ENCODE measurements at places on chromosomes 12 and 14. TPM values are rescaled to one million over a fixed set of nuclear protein-coding genes. Genes with fewer than 3 reads are reported as not detected.

Gene TECPR2
- polyA plus RNA-seq = 5.2 TPM

DNA sequence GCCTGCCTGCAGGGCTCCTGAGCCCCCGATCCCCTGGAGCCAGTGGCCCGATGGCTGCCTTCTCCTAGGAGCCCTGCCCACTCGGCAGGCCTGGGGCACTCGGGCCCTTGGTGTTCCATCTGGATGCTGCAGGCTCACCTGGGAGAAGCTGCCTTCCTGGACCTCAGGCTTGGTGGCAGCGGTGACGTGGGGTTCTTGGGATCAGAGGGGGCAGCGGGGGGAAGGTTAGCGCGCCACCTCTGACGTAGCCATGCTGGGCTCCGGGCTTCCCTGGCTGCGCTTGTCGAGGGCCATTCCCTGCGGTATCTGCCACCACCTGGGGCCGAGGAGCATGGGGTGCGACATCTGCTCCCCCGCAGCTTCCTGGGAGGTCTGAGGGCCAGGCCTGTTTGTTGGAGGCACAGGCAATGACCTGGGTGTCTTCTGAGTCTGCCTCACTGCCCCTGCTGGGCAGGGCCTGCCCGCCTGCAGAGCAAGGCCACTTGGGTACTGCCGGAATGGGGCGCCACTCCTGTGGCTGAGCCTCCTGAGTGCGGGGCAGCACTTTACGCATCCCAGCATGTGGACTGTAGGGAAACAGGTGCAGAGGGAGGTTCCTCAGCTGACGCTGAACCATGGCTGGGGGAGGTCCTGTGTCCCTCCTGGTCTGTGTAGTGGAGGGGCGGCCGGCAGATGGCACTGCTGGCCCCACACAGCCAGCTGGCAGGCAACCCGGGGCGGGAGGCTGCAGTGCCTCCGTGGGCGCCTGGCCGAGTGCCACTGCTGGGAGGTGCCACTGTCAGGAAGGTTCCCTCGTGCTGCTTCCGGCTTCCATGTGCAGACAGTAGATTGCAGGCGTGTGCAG is 20.3 kb downstream of the MTA1 start:
- no peak for DNase-seq

Gene HELB
- polyA plus RNA-seq = 29.6 TPM

DNA sequence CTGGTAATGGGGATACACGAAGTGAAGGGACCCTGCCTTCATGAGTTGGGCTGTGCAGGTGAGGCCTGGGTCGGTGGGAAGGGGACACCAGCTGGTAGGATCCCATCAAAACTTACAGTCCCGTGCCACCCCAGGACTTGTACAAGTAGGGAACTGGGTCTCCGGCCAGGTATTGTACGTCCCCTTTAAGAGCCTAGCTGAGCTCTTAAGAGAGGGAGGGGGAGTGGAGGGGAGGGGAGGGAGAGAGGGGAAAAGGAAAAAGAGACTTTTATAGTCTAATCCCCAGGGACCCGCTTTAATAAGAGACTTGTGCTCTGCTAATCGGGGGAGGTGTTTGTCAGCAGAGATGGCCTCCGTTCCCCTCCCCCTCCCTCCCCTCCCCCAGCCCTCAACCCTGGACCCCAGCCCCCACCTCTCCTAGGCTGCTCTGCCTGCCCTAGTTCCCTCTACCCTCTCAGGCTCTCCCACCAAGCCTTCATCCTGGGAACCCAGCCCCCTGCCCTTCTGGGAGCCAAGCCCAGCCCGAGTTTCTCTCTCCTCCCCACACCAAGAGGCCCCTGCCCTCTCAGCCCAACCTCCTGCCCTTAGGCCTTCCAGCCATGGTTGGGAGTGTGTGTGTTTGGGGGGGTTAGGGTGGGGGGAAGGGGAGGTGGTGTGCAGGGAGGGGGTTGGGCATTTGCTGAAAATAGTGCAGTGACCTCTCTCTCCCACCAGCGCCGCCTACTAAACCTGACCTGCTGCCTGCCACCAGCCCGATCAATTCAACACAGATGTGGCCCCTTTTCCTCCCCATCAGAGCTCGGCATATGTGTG is 2.6 kb downstream of the GDF11 start:
- DNase-seq = no peak

Gene ALX1
- not detected for polyA plus RNA-seq

GRCh38 chr12:75782069-75782581 is 249.5 kb downstream of the PHLDA1 start:
- DNase-seq = no peak

DNA sequence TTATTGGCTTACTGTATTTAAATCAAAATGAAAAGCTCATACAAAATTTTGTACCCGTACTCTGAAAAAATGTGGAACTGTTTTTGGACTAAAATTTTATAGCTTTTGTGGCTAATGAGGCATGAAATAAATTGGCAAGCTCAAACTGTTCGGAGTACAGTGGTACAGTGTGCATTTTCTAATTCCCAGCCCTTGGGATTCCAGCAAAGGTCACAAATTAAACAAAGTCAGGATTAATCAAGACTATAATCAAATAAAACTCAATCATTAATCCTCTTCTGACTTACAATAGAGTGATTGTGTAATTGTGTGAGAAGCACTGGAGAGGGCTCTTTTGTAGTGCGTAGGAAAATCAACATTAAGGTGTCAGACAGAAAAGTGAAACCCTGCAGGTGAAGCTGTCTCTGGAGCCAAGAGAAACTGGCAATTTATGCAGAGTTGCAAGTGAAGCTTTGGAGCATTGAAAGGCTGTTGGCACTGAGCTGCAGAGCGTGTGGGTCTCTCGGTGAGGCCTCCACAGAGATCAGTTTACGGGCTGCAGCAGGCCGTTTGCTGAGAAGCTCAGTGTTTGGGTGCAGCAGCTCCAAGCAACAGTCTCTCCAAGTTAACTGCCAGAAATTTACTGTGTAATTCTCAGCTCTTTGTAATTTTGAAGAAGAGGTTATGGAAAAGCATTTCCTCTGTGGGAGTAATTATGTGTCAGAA is 275.9 kb downstream of the FBXL14 start:
- DNase-seq = no peak

GRCh38 chr12:70194076-70194475 is 49.2 kb upstream of the CNOT2 start:
- DNase-seq = no peak

- no peak for DNase-seq
These were observed 189.7 kb downstream of the TTC7B start for GRCh38 chr14:90626550-90626949.

DNA sequence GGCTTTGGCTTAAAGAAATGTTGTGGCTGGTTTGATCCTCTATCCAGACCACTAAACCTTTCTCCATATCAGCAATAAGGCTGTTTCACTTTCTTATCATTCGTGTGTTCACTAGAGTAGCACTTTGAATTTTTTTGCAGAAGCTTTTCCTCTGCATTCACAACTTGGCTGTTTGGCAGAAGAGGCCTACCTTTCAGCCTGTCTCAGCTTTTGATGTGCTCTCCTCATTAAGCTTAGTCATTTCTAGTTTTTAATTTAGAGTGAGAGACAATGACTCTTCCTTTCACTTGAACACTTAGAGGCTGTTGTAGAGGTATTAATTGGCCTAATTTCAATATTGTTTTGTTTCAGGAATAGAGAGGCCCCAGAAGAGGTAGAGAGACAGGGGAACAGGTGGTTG is 13.8 kb downstream of the KCNMB4 start:
- DNase-seq = no peak

Gene SLC17A8
- polyA plus RNA-seq = not detected

Data from naive thymus-derived CD4-positive, alpha-beta T cell (primary cell).